ENCODE measurements at places on chromosomes 3 and 15.
A peak's percentile ranks its signal among the peaks of the same experiment; 100 is the strongest.

DNA sequence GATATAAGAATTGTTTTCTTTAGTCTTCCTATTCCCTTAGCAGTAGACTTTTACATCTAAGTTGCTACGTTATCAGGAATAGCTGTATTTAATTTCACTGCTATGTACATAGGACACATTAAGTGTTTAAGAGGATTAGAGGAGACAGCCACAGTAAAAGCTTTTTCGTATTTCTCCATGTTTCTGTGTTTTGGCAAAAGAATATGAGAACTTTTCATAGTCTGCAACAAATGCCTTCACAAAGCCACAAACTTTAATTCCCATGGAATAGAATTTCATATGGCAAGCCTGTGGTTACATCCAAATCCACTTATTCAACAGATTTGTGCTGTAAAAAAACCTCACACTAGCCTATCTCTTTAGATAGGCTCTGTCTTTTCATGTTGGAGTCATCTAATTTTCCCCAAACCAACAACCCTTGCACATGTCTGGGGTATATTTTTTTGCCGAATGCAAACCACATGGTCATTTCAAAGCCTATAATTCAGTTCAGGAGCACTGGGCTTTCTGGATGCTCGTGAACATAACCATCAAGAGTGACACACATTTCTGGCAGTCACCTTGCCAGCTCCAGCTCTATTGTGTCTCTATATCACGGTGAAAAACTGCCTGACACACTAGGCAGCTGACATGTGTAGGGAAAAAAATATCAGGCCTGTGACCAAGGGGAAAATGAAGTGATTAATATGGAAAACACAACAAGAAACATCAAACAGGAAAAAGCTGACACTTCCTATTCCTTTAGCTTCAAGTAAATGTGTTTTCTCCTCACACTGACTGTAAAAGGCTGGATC lies 19.2 kb downstream of the PLD1 start:
- no peak for DNase-seq

GRCh38 chr15:68277131-68277602 lies 378 bp upstream of the FEM1B start:
- DNase-seq = peak; percentile 54

- DNase-seq = no peak
These were observed 10.5 kb downstream of the SLC6A6 start for GRCh38 chr3:14412831-14413380.

DNA sequence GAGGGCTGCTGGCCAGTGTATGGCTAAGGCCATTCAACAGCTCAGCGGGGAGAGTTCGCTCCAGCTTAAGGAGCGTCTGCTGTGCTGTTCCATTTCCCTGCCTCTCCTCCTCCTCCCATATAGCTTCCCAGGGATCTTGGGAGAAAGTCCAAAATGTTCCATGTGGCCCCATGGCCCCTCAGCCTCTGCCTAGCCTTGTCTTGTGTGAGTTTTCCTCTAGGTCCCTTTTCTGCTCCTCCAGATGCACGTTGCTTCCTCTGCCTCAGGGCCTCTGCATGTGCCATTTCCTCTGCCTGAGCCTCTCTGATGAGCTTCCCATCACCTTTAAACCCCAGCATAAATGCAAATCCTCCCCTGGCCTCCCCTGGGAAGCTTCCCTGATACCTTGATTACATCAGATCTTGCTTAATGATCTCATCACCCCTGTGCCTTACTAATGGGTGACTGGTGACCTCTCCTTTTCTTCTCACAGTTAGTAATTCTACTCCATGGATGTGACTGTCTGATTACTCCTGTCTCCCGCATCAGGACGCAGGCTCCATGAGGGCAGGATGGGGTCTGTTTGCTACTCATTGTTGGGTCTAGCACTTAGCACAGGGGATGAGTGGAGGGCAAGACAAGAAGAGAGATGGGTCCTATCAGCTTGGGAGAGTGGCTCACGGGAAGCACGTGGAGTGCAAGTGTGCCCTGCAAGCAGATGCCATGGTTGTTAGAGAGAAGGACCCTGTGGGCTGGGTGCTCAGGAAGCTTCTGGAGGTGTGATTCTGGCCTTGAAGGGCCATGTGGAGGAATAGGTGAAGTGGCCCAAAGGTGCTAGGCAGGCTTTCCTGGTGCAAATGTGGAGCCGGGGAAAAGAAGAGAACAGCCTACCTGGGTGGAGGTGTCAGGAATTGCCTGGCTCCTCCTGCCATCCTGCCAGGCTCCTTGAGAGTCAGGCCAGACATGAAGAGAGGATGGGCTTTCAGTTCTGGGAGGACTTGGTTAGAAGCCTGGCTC lies 23.8 kb downstream of the ITGA11 start:
- no peak for DNase-seq

DNA sequence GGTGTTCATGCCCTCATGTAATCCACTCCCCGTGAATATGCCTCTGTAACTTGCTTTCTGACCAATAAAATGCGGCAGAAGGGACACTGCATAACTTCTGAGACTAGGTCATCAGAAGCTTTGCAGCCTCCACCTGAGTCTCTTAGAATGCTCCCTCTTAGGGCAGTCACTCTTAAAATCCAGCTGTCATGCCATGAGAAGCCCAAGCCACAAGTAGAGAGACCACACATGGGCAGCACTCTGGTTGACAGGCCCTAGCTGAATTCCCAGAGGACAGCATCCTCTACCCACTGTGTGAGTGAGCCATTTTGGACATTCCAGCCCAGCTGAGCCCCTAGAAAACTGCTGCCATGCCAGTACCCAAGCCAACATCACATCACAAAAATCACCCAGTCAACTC lies 41.4 kb downstream of the SCAPER start:
- DNase-seq = no peak

DNA sequence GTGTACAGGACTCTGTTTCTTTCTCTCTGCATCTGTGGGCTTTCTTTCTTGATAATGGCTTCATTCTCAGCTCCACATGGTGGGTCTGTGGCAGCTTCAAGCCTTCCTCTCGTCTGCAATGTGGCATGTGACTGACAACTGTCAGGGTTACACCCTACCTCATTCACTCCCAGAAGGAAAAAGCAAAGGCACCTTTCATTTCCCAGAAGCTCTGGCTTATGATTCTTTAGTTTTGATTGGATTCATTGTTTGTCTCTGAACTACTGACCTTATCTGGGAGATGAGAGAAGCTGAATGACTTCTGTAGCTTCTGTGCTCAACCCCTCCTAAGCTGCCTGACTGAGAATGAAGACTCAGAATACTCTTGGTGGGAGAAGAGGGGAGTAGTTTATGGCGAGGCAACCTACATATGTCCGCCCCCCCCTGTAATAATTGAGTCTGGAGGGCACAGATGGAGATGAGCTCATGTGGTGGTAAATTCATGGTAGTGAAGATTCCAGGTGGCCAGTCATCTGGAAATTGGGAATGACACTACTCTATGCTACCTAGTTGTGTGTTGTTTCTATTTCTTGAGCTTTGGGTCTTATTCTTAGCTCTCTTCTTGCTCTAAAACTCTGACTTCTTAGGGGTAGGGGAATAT lies 38.4 kb downstream of the KCNAB1 start:
- no peak for DNase-seq

DNA sequence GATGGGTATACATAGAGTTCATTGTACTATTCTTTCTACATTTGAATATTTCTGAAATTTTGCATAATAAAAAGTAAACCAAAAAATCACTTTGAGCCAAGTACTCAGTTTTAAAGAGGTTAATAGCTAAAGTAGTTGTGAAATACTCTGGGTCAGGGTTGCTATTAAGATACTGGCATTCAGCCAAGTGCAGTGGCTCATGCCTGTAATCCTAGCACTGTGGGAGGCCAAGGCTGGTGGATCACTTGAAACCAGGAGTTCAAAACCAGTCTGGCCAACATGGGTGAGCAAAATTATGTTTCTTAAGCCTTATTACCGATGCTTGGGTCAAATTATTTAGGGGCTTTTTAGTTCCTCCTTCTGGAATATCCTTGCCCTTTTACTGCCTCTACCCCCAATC lies 122.0 kb upstream of the MELTF start:
- no peak for DNase-seq

GRCh38 chr3:28590860-28591259 lies 242.2 kb upstream of the AZI2 start:
- DNase-seq = no peak

DNA sequence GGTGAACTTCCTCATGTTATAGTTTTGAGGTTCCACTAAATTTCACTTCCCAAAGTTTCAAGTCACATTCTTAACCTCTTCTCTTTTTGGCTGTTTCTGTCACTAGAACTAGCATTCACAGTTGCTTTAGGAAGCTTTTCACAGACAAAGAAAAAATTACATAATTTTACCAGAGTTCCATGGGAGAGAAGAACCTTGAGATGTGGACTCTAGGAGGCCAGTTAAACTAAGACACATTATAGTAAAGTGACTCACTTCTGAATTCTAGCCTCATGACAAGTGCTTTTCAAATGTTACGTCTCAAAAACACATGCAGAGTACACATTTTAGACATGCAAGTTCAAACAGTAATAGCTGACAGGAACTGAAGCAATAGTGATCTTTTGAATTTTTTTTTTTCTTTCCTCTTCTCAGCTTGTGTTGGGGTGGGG lies 39.9 kb upstream of the LRTM1 start:
- no peak for DNase-seq

DNA sequence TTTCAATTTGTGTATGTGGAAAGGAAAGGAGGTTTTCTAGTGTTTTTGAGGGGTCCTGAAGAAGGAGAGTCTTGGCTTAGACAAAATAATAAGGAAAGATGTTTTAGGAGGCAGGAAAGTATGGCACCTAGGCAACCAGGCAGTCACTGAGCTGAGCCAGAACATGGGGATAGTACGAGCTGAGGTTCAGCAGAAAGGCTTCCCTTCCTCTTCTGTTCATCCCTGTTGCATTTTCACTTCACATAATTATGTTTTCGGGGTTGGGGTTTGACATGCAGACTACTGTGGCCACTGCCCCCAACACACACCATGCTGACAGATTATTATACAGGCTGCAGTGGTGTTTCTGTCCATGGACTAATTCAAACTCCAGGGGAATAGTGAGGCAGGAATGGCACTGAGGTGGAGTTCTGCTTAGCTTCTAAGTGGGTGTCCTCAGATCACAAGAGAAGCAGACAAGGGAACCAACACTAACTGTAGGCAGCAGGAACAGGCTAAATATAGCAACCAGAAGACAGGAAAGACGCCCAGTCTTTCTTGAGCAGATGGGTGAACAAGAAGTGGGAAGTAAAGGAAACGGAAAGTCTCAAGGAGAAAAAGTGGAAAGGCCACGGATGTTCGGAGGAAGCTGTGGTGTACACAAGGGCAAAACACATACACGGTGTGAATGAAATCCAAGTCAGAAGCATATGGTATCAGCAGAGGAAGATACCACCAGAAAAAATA lies 305.8 kb downstream of the PLCL2 start:
- DNase-seq = no peak

DNA sequence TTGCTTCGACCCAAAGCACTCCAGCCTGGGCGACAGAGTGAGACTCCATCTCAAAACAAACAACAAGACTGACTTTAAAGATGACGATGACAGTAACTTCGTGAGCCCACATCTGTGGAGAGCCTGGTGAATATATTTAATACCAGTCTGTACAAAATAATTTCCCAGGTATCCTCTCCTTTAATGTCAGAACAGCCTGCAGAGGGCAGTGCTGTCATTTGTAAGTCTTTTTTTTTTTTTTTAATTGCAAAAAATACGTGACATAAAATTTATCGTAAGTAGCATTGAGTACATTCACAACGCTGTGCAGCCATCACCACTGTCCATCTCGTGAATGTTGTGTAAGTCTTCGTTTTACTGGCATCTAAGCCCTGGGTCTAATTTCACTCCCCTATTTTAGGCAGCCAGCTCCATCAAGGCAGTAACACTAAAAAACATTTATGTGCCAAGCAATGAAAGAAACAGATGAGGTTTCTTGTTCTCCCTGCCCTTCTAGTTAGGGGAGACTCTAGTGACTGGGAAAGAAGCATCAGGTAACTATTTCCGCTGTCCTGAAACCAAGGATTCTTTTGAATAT lies 1.4 kb downstream of the HTD2 start:
- no peak for DNase-seq

DNA sequence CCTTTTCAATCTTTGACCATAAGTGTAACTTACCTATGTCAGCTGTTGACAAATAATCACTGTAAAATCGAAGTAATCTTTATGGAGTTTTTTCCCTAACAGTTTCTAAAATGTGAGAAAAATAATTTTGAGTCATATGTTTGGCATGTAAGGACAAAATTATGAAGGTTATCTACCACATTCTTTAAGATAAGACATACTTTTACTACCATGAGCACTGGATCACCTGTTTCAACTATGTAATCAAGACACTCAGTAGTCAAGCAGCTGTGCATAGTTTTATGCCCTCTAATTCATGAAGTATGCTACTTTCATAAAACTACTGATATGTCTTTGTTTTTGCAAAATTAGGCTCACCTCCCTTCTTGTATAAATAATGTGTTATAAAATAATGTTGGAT lies 12.1 kb downstream of the FGF7 start:
- no peak for DNase-seq

- no peak for DNase-seq
These were observed 18.4 kb upstream of the RAD18 start for GRCh38 chr3:8981700-8982099.

GRCh38 chr3:128486681-128487537 lies 6.1 kb downstream of the GATA2 start:
- no peak for DNase-seq

GRCh38 chr3:66476852-66477381 lies 23.9 kb downstream of the LRIG1 start:
- DNase-seq = no peak

GRCh38 chr3:38131621-38132369 lies 5.1 kb downstream of the ACAA1 start:
- no peak for DNase-seq

DNA sequence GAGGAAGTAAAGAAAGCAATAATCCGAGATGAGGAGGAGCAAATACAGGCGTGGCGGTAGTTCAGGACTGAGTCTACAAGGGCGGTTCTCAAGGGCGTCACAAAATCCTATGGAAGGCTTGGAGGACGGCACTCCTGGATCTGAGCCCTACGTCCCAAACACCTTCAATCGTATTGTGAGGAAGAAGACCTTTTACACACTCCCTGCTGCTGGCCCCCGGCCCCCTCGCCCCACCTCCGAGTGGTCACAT lies 747 bp downstream of the PLD1 start:
- no peak for DNase-seq

DNA sequence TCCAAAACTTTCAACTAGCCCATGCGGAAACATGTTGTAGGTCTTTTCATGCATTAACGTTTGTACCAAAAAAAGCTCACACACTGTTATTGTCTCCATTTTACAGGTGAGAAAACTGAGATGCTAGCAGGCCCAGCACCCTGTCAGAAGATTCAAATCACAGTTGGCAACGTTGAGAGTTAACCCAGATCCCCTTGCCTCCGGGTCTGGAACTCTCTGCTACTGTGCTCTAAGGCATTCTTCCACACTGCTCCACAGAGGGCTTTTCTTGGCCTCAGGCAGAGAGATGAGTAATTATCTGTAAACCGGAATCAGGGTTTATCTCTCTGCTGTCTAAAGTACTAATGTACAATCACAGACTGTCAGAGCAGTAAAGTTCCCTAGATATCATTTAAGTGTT lies 186.0 kb upstream of the LPP start:
- no peak for DNase-seq

DNA sequence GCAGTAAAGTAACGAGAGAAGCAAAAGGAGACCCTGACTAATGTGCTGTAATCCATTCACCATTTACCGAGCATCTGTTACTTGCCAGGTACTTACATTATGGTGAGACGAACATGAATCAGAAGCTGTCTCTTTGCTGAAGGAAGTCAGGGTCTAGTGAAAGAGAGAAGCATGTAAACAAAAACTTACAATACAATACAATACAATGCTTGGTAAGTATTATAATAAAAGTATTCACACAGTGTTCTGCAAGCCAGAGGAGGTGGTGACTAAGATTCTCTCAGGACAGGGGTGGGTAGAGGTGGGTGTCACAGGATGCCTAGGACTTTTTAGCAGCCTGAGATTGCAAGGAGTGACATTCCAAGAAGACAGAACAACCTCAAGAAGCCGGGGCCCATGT lies 50.2 kb upstream of the MGA start:
- DNase-seq = no peak

Measured in HuH-7.5 (cell line).